ENCODE measurements at places on chromosomes 11 and 22.

DNA sequence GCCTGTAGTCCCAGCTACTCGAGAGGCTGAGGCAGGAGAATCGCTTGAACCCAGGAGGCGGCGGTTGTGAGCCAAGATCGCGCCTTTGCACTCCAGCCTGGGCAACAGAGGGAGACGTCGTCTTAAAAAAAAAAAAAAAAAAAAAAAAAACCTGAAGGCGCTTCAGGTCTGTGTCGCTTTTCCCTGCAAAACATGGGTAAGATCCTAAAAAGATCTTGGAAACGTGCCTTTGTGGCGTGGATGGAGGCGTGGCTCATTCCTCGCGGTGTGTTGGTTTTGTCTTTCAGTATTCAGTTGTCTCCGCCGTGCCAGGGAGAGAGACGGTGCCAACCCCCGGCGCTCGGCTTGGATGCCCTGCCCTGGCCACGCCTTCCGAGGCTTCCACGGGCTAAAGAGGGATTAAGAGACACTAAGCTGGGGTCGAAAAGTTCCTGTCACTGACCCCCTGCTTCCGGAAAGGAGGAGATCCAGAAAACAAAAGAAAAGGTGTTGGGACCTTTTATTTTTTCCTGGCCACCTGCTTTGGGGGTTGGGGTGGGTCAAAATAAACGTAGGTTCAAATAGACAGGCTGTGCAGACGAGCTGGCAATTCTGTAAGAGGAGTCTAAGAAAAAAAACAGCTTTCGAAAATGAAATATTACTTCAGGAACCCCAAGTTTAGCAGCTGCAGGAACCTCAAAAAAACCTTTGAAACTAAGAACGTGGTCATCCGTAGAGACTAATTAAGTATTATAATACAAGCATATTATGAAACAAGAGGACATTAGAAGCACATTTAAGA is 1.1 kb upstream of the SLC35F2 start:
- DNase-seq, result peak; percentile 27

DNA sequence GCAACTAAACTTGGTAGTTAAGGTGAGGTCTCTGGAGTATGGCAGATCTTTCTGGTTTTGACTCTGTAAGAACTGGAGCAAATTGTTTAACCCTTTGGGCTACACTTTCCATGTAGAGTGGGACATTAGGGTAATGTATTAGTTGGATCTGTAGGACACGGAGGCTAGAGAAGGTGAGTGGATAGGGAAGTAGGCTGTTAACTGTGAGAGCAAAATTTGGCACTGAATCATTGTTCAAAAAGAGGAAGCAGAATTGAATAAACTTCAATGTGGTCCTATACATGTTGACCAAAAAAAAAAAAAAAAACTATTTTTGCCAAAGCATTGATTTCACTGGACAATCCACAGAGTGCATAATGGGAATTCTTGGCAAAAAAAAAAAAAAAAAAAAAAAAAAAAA is 370.2 kb upstream of the CHORDC1 start:
- no peak for DNase-seq

DNA sequence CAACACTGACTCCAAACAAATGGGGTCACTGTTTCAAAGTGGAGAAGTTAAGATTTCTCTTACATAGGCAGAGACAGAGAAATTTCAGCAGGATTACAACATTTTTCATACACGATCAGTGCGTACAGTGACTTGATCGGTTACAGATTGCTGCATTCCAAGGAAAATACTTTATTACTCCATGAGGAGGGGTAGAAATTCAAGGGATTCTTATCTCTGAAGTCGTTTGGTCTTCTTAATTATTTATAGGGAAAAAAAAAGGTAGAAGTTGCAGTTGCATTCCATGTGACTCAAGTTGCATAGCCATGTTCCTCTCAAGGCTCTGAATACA is 10.7 kb upstream of the SMIM38 start:
- DNase-seq, result peak; percentile 5

DNA sequence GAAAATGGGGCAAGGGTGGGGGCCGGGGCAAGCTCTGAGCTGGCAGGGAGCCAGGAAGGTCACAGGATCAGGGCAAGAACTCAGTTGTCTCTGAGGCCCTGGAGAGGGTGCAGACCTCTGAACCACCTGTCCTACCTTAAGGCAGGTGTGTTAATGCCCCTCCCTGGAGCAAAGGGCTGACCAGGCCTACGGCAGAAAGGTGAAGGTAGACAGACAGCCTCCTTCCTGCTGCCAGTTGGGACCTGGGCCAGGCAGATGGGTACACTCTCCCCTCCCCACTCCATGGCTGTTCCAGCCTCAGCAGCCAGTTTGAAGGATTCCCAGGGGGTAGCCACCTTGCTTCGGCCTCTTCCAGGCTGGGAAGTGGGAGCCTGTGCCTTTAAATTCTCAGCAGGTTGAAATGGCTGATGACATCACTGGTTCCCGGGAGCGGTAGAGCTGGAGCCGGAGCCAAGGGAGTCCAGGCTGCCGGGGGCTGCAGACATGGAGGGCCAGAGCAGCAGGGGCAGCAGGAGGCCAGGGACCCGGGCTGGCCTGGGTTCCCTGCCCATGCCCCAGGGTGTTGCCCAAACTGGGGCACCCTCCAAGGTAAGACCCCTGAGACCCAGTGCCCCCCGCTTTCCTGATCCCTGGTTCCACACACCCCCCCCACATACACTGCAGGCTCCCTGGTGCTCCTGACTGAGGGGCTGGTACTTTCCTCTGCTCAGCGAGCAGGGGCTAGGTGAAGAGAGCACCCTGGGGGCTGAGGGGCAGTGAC is at the start of gene INPP5J:
TSS of gene INPP5J (plus strand) at position 435 of the 760 bp plus-strand sequence. CDS start at position 484, 49 bp downstream.
- DNase-seq, result peak; percentile 36

- no peak for DNase-seq
Measured at GRCh38 chr11:121429556-121429955, 22.6 kb upstream of the SORL1 start.

DNA sequence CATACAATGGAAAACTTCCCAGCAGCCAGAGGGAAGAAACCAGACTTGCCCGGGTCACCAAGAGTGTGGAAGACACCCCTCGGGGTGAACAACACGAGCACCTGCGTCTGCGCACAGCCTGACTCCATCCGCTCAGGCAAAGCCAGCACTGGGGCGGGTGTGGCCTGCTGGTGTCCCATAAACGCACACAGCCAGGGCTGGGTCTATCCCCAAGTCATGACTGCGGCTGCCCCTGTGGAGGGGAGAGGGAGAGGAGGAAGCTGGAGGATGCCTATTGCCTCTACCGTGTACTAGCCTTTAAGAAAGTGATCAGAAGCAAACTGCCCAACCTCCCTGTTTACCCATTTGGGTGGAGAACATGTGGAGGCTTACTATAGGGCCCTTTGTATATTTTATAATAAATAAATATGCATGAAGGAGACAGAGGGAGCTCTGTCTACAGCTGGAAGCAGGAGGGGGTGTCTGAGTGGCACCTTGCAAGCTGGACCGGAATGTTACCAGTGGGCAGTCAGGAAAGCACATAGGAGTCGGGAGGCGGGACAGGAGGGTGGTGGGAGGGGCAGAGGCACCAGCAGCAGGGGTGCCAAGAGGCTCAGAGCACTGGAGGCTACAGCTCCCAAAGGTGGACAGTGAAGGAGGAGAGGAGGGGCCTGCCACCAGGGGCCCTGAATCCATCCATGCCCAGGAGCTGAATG is 79.6 kb downstream of the PHF21B start:
- no peak for DNase-seq

DNA sequence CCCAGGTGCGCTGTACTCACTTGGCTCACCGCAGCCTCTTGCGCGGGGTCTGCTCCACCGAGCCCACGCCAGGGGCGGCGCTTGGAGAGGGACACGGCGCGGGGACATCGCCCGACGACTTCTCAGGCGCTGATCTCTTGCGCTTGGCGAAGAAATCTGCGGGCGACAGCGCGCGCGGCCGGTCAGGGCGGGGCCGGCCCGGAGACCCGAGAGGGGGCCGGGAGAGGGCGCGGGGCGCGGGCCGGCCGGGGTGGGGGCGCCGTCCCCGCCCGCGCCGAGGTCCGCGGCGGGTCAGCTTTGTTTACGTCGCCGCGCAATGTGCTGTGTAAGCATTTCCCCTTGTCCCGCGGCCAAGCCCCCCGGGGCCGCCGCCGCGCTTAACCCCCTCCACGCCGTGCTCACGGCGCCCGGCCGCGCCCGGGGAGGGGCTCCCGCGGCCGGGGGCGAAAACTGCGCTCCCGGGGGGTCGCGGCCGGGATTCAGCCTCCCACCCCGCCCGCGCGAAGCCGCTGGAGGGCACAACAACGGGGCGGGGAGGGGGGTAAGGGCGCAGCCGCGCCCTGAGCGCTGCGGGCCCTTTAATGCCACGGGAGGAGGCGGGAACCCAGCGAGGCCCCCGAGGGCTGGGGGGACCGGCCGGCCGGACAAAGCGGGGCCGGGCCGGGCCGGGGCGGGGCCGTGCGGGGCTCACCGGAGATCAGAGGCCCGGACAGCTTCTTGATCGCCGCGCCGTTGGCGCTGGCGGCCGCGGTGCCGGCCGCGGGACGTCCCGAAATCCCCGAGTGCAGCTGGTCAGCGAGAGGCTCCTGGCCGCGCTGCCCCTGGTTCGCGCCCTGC is 1.4 kb downstream of the CDKN1C start:
- no peak for DNase-seq

GRCh38 chr22:18065256-18065655 is 12.5 kb upstream of the PEX26 start:
- DNase-seq, result no peak

DNA sequence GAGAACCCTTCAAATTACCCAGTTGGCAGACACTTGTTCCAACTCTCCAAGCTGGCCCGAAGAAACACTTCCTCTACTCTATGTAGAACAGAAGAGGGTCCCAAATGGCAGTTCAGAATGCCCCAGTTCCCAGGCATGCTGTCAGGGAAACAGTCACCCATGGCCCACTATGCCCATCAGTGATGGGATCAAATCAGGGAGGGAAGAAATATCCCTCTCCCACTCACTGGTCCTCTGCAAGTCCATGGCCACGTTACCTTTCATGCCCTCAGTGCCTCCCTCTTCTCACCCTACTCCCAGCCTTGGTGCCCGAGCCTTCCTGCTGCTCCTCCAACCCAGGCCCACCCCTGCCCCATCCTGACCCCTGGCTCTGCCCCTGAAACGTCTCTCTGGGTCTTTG is 16.6 kb downstream of the APOL3 start:
- no peak for DNase-seq

DNA sequence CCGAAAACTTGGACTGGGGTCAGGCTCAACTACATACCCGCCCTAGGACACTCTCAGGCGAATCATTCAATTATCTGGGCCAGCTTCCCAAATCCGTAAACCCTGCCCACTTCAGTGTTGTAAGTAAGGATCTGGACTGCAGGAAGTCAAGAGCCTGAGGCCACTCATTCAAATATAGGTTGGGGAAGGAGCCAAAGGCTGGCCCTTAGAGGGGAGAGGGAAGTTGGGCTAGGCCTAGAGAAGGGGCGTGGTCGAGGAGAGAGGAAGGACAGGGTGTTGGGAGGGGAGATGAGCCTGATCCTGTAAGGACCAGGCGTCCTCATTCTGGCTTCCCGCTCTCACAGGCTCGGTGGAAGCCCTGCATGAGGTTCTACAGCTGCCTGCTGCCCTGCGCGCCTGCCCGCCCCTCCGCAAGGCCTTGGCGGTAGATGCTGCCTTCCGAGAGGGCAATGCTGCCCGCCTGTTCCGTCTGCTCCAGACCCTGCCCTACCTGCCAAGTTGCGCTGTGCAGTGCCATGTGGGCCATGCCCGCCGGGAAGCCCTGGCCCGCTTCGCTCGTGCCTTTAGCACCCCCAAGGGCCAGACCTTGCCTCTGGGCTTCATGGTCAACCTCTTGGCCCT is 3.0 kb downstream of the SAC3D1 start:
- DNase-seq, result peak; percentile 68

GRCh38 chr22:22200569-22201184 is 43.9 kb upstream of the VPREB1 start:
- no peak for DNase-seq

GRCh38 chr11:62889126-62889483 is 8.4 kb downstream of the SLC3A2 start:
- DNase-seq, result no peak

DNA sequence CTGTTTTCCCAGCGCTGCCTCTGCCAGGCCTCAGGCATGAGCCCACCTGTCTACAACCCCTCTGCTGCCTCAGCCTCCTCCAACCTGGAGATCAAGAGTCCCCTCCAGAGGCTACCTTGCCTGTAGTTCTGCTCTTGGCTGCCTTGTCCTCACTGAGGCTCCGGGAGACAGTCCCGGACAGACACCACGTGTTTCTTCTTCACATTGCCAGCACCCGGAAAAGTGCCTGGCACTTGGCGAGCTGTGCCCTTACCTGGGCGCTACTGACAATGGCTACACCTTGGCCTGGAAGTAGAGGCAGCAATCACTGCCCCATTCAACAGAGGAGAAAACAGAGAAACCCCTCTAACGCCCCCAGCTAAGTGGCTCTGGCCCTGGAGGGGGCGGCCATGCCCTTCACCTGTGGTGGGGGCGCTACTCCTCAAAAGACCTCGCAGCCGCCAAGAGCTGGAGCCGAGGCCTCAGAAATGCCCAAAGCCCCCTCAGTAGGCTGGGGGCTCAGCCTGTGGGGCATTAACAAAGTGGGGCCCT is 3.0 kb upstream of the NAP1L4 start:
- DNase-seq, result no peak

DNA sequence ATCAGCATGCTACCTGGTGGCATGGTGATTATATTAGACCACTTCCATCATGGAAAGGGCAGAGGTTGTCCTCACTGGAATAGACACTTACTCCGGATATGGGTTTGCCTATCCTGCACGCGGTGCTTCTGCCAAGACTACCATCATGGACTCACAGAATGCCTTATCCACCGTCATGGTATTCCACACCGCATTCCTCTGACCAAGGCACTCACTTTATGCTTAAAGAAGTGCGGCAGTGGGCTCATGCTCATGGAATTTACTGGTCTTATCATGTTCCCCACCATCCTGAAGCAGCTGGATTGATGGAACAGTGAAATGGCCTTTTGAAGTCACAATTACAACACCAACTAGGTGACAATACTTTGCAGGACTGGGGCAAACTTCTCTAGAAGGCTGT is 109.2 kb upstream of the DRD2 start:
- DNase-seq, result no peak

DNA sequence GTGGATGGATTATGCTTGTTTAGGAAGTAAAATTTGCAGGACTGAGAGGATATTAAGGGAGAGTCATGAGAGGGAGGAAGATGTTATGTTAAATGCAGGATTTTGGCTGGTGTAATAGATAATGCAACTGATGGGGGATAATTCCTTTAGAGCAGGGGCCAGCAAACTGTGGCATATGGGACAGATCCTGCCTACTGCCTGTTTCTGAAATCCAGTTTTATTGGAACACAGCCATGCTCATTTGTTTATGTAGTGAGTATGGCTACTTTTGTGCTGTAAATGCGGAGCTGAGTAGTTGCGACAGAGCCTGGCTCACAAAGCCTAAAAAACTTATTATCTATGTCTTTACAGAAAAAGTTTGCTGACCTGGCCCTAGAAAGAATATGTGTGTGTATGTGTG is 66.6 kb upstream of the MPPED2 start:
- no peak for DNase-seq

All from fibroblast of mammary gland (primary cell).